ENCODE measurements at places on chromosomes 3 and 15.

- peak; percentile 34 for DNase-seq
These were observed 178.7 kb upstream of the DPH6 start for GRCh38 chr15:35724626-35725025.

GRCh38 chr15:63083044-63083443 is 38.6 kb upstream of the LACTB start:
- DNase-seq, result no peak

DNA sequence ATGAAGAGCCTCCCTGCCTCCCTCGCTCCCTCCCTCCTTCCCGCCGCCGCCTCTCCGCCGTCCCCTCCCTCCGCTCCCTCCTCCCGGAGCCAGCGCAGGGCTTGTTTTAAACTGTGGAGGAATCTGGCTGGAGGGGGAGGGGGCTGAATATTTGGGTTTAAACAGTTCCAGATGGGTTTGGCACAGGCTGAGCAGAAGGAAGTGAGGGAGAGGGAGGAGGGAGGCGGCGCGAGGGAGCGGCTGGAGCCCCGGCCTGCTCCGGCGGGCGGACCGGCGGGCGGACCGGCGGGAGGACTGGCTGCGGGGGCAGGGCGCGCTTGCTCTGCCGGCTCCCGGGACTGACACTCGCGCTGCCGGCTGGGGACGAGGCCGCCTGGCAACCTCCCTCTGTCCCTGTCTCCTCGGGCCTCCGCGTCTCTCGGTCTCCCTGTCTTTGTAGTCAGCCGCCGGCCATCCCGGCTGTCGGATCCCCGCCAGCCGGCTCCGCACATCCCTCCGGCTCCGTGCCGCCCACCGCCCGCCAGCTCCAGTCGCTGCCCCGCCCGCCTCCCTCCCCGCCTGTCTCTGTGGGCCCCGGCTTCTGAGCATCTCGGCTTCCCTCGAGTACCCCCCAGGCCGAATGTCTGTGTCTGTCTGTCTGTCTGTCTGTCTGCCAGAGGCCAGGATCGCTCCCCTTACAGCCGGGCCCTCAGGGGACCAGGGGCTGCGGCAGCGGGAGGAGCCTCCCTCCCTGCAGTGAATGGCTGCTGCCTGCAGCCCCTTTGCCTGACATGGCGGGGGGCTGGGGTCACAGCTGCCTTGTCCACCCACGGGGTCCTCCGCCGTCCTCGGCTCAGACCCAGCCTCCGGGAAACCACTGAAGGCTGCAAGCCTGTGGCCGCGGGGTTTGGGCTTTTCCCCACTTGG is 7.6 kb downstream of the EPHB3 start:
- DNase-seq, result peak; percentile 87

DNA sequence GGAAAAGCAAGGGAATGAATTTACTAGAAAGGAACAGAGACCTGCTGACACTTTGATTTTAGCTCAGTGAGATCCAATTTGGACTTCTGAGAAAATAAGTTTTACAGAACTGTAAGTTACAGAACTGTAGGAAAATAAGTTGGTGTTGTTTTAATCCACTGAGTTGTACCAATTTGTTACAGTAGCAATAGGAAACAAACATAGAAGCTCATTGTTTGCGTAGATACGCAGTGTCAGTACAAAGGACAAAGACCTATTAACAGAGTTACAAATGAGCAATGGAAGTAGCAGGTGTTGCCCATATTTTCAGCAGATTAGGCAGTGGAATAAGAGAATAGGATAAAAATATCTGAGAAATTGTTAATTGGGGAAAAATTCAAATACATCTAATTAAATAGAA is 385.8 kb upstream of the CNTN6 start:
- no peak for DNase-seq

- DNase-seq, result no peak
These were observed 35.8 kb downstream of the SLC9A9 start for GRCh38 chr3:143812481-143812880.

- DNase-seq, result peak; percentile 40
These were observed 173.2 kb downstream of the ALCAM start for GRCh38 chr3:105539897-105540296.

- DNase-seq, result peak; percentile 64
These were observed 287.5 kb downstream of the PTPRG start for GRCh38 chr3:61848885-61849284.

GRCh38 chr15:45187894-45188830 is at the start of gene SHF:
Gene SHF, minus strand, starts transcription at chr15:45187966. Its CDS starts 15 bp downstream, at chr15:45187951.
- peak; percentile 27 for DNase-seq

All from iris pigment epithelial cell (primary cell).